Coronary artery (tissue), 2 donors: ENCODE measurements at places on chromosomes 4 and X.
A peak's percentile ranks its signal among the peaks of the same experiment; 100 is the strongest.

GRCh38 chrX:94551831-94552230 is 877.8 kb downstream of the FAM133A start:
- DNase-seq: no peak

GRCh38 chrX:30973784-30974427 is 84.9 kb upstream of the TAB3 start:
- DNase-seq: no peak

- DNase-seq: no peak
Observed at GRCh38 chrX:80486299-80486698, 66.1 kb downstream of the TENT5D start.

- DNase-seq: peak; percentile 65
Observed at GRCh38 chr4:2075987-2076907, 17.1 kb downstream of the NAT8L start.

DNA sequence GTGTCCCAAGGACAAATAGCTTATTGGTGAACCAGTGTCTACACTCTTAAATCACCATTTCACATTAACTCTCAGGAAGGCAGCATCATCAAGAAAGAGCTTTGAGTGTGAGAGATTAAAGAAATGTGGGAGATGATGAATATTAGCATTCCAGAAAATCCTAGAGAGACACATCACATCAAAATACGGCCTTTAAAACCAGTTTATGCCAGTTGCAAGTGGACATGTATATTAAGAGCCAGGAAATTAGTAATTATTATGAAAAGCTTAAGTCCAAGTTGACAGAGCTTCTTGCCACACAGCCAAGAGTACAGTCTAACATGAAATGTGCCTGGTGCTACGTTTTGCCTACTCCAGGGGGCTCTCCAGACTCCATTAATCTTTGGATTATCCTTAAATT is 503.0 kb upstream of the BOD1L1 start:
- DNase-seq: no peak
